A549 treated with Hydrocortisone at 1 μM for 4 hours (cell line): ENCODE measurements at places on chromosomes 4 and X. TPM values are rescaled to one million over a fixed set of nuclear protein-coding genes. Genes with fewer than 3 reads are reported as not detected.

The ARHGAP36 gene
- not detected in 5 replicates for total RNA-seq

The TCEAL6 gene
- not detected in 5 replicates for total RNA-seq

The ADGRG4 gene
- total RNA-seq, result not detected in 5 replicates

The PTPN13 gene
- 3.3 to 5.2 TPM (median 3.8 TPM) in 5 replicates for total RNA-seq

The EPGN gene
- total RNA-seq, result 0.50 TPM in 1 of 5 replicates, not detected in the others
